ENCODE measurements at places on chromosomes 4 and X.

DNA sequence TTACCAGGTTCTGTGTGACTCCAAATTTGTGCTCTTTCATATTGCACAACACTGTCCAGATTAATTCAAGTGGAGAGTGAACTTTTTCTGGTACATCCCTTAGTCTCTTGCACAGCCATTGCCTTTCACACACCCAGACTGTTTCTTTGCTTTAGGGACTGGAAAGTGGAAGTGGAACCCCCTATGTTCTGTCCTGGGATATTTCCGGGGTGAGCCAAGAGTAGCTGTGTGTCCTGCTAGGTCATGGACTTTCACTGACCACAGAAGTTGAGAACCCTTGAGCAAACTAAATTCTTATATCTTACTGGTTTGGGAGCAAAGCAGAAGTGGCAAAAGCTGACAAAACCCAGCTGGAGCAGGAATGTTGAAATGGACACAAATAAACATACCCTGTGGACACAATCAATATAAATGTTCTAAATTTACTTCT lies 10.3 kb upstream of the VSIG4 start:
- DNase-seq = no peak

GRCh38 chr4:97867557-97868091 lies 275.7 kb downstream of the STPG2 start:
- no peak for DNase-seq

DNA sequence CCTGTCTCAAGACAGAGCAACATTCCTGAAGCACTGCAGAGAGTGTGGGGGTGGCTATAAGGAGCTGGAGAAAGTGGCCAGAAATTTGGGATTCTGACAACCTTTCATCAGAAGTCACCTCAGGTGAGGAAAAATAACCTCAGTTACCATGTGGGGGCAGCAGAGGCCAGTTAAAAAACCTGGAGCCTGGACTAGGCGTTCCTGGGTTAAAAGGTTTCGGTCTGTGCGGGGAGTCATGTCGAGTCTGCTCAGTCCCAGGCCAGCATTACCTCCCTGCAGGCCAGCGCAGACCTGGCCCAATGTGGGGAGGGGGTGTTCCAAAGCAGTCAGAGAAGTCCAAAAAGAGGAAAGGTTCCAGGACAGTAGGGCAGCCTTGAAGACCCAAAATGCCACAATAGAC lies 10.9 kb upstream of the NALF2 start:
- DNase-seq = peak; percentile 33

- no peak for DNase-seq
These were observed 123.3 kb upstream of the STIM2 start for GRCh38 chr4:26737385-26737784.

GRCh38 chrX:105483011-105483410 lies 262.5 kb upstream of the TEX13A start:
- no peak for DNase-seq

DNA sequence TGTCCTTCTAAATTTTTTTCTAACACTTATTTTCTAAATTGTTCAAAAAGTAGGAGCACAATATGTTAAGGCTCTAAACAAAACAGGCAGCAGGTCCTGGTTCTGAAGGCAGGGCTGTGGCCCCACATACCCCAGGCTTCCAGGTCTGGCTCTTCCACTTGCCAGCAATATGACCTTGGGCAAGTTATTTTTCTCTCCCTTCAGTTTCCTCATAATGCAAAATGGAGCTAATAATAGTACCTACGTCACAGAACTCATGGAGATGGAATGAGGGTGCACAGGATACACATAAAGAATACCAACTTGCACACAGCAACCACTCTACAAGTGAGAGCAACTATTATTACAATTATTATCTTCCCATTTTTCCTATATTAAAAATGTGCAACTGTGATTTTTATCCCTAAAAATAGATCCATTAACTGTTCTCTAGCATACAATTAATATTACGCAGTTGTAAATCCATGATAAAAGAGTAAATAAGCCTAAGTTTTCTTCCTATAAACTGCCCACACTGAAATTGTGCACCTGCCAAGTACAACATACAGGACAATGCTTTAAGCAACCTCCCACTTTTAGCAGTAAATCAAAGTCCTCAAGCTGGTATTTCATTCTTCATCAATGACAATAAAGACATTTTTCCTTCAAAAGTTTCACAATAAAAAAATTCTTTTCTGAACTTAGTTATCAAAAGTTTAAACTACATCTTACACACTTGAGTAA lies 27.0 kb downstream of the OTUD4 start:
- DNase-seq = no peak

Data from HCT116 (cell line).